ENCODE measurements at places on chromosomes 6 and 20.

GRCh38 chr6:136717716-136717990, 74.6 kb downstream of the MAP3K5 start:
- DNase-seq = no peak

DNA sequence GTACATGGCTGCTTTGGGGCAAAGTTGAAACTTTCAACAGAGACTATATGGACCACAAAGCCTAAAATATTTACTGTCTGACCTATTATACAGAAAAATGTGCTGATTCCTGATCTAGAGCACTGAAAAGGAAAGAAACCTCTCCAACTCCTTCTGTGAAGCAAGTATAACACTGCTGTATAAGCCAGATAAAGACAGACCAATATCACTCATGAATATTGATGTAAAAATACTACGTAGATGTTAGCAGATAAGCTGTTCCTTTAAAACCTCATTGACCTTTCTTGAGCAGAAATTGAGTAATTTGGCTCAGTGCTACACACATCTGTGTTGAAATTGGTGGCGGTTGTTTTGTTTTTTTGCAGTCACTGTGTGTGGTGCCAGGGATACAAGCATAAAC, 69.9 kb upstream of the HDAC2 start:
- no peak for DNase-seq

DNA sequence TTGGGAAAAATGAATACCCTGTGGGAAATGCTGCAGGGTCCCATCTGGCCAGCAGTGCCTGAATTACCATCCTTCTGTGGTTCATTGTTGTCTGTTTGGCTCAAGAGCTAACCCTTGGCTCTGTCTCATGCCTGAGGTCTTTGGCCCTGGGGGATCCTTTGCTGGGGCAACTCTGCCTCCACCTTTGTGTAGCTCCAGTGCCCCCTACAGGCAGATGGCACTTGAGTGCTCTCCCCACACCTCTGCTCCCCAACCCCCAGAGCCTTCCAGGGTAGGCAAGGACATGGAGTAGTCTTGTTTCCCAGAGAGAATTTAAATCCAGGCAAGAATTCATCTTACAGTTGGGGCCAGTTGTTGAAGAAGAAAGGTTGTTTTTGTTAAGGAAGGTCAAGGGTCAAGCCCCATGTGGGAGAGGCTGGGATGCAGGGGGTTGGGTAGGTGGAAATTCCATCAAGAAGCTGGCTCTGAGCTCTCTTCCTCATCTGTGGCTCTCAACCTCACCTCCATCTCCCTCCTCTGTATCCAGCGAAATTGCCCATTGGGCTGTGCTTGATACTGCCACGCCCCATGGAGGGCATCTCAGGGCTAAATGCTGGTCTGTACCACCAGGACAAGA, 44.2 kb downstream of the ZNF831 start:
- DNase-seq = peak; percentile 54

DNA sequence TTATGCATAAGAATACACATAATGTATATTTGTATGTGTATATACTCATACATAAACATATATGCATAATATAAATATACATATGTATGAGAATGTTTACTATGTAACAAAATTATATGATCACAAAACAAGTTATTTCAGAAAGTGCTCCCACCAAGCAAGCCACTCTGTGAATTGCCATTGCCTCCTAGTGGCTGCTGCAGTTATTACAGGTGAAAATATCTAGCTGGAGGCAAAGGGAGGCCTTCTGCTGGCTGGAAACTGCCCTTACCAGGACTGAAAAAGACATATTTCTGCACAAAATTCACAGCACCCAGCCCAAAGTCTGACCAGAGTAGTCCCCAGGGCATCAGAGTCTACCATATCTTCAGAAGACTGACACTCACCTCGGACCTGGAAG, 14.4 kb upstream of the ADAM33 start:
- DNase-seq = no peak

GRCh38 chr20:5397393-5397792, 80.6 kb upstream of the PROKR2 start:
- peak; percentile 19 for DNase-seq

- DNase-seq = no peak
Measured at GRCh38 chr6:129312880-129313279, 397.1 kb downstream of the ARHGAP18 start.

GRCh38 chr20:44897133-44897532, 11.6 kb downstream of the YWHAB start:
- no peak for DNase-seq

GRCh38 chr6:151762817-151763216, 44.7 kb upstream of the ESR1 start:
- no peak for DNase-seq

DNA sequence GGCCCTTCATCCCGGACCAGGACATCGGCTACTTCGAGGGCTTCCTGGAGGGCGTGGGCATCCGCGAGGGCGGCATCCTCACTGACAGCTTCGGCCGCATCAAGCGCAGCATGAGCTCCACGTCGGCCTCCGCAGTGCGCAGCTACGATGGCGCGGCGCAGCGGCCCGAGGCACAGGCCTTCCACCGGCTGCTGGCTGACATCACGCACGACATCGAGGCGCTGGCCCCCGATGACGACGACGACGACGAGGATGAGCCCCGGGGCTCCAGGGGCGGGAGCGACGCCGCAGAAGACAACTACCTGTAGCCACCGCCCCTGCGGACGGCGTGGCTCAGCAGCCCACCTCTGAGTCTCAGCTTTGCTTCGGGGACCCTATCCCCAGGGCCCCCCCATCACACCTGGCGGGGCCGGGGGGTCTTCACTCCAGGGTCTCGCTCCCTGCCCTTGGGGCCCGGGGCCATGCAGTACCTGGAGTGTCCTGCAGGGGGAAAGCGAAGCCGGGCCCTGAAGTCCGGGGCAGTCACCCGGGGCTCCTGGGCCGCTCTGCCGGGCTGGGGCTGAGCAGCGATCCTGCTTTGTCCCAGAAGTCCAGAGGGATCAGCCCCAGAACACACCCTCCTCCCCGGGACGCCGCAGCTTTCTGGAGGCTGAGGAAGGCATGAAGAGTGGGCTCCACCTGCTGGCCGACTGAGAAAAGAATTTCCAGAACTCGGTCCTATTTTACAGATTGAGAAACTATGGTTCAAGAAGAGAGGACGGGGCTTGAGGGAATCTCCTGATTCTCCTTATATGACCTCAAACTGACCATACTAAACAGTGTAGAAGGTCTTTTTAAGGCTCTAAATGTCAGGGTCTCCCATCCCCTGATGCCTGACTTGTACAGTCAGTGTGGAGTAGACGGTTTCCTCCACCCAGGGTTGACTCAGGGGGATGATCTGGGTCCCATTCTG, 20.8 kb upstream of the HCK start:
- DNase-seq = peak; percentile 67

DNA sequence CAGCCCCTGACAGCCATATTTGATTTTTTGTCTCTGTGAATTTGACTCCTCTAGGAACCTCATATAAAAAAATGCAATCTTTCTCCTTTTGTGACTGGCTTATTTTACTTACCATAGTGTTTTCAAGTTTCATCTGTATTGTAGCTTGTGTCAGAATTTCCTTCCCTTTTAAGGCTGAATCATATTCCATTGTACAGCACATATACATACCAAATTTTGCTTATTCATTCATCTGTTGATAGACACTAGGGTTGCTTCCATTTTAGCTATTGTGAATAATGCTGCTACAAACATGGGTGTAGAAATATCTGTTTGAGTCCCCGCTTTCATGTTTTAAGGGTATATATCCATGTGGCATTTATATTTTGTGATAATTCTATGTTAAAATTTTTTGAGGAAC, 49.2 kb upstream of the RNF217 start:
- DNase-seq = no peak

- no peak for DNase-seq
Measured at GRCh38 chr6:135115834-135116233, 61.2 kb upstream of the HBS1L start.

DNA sequence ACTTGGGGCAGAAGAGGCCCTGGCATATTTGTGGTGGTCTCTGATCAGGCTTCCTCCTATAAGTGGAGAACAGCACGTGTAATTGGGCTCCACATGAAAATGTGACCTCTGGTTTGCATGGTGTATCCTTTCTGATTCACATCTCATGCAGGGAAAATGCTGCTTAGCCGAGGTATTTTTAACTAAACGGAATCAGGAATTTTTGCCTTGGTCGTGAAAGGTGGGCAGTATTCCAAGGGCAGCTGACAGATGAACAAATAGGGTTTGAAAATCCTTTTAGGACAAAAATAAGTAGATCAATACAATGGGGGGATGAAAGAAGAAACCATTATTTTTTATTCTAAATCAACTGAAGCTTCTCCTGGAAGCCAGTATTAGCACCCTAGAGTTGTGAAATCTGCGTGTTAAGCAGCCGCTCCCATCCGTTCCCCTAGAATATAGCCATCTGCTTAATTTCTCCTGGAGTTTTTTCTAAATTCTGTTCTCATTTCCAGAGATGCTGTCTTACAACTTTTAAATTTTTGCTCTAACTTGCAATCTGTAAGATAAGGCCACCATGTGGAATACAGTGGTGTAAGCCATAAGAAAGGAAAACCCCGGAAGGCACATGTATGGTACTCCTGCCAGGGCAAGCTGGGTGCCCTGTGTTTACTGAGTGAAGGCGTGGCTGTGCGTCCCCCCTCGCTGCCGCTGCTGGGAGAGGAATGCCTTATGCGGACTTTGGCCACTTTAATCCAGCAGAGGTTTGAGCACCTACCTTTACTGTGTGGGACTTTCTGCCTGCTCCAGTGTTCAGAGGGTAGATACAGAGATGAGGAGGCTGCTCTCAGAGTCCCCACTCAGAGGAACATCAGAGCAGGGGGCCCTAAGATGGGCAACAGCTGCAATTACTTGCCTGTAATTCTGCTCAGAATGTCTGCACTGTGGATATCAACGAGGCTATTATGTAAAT, 52.4 kb downstream of the SYNJ2 start:
- no peak for DNase-seq
